Stimulated activated CD8-positive, alpha-beta memory T cell treated with anti-CD3 and anti-CD28 coated beads, Interleukin-7, amount 100 ng/mL, for 1 hour (primary cell): ENCODE measurements at places on chromosomes 11 and 22.

DNA sequence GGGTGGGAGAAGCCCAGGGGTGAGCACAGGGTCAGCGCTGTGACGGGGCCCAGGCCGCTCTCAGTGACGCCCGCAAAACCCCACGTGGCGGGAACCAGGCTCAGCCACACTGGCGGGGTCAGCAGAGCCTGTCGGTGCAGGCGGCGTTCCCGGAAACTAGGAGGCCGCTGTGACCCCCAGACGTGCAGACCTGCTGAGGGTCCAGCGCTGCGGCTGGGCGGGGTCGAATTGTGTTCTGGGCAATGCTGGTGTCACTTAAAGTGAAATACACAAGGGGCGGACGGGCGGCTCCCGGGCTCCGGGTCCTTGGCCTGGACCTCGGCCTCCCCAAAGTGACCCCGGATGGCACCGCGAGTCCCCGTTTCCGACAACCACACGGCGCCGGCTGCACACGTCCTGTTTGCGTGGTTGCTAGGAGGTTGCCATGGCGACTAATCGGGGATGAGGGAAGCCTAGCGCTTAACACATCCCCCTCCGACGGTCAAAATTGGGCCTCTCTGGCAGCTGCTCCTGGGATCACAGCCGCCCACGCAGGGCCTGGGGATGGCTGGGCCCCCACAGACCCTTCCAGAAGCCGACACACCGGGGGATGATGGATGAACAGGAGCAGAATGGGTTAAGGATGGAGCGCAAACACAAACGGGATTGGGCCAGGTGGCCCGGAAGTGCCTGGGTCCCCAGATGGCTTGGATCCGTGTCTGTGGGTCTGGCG is 81.7 kb upstream of the PRR5 start:
- peak; percentile 74 for DNase-seq

DNA sequence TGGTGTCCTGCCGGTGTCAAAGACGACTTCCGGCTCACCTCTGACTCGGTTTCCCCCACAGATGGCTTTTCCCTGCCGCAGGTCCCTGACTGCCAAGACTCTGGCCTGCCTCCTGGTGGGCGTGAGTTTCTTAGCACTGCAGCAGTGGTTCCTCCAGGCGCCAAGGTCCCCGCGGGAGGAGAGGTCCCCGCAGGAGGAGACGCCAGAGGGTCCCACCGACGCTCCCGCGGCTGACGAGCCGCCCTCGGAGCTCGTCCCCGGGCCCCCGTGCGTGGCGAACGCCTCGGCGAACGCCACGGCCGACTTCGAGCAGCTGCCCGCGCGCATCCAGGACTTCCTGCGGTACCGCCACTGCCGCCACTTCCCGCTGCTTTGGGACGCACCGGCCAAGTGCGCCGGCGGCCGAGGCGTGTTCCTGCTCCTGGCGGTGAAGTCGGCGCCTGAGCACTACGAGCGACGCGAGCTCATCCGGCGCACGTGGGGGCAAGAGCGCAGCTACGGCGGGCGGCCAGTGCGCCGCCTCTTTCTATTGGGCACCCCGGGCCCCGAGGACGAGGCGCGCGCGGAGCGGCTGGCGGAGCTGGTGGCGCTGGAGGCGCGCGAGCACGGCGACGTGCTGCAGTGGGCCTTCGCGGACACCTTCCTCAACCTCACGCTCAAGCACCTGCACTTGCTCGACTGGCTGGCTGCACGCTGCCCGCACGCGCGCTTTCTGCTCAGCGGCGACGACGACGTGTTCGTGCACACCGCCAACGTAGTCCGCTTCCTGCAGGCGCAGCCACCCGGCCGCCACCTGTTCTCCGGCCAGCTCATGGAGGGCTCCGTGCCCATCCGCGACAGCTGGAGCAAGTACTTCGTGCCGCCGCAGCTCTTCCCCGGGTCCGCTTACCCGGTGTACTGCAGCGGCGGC is 5.5 kb downstream of the B3GNT6 start:
- no peak for DNase-seq

- DNase-seq: no peak
Measured at GRCh38 chr11:116927163-116927974, 89.9 kb upstream of the APOA1 start.

DNA sequence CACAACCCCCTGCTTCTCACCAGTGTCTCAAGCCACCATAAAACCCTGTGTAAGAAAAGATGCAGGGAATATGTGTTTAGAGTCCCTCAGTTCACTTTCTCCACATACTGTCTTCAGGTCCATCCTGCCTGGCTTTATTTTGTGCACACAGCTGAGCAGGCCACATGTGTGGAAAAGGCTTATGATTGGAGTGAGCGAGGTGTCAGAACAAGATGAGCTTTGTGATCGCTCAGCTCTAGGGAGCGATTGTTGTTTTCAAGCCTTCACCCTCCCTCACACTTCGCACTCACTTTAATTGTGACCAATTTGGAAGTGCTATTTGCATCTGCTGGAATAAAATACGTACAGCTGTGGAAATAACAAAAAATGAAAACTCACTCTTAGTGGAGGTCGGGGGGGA is 931.1 kb upstream of the TENM4 start:
- DNase-seq: no peak

DNA sequence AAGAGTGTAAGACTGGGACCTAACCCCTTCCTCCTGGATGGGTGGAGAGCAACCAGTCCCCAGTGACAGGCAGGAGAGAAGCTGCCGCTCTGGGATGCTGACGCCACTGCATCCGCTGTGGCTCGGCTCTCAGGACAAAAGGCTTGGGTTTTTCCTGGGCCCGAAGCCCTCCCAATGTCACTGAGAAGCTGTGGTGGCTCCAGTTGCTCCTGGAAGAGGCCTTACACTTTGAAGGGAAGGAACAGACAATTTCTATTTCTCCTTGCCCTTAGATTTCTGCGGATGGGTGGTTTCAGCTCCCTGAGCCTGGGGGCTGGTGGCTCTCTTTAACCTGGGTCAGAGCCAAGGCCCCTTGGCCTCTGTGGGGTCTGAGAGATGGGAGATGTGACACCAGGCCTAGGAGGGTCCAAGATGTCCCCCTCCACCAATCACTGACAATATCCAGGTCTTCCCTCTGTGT is 21.4 kb downstream of the TPBGL start:
- no peak for DNase-seq

DNA sequence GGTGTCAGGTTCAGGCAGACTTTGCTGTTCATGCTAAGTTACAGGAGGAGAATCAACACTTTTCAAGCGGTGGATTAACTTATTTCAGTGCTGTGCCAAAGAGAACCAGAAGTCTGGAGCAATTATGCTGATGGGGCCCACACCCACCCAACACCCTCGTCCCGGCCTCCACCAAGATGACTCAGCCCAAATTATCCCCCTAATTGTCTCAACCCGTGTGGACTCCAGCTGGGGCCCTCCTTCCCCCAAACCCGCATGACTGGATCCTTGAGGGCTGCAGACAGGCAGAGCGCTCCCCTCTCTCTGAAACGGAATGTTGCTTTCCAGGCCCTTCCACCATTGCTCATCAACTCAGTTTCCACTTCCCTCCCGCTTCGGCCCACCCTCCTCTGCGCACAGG is 34.6 kb upstream of the MN1 start:
- DNase-seq: no peak

- DNase-seq: no peak
Measured at GRCh38 chr11:86644291-86644690, 28.1 kb downstream of the ME3 start.

GRCh38 chr11:3802011-3802790 is 4.8 kb upstream of the NUP98 start:
- DNase-seq: no peak

GRCh38 chr11:43360361-43361032 is 1.8 kb downstream of the TTC17 start:
- no peak for DNase-seq

GRCh38 chr11:69044111-69045013 is 4.4 kb upstream of the TPCN2 start:
- no peak for DNase-seq

GRCh38 chr11:77267962-77268361 is 33.5 kb downstream of the GDPD4 start:
- DNase-seq: no peak

DNA sequence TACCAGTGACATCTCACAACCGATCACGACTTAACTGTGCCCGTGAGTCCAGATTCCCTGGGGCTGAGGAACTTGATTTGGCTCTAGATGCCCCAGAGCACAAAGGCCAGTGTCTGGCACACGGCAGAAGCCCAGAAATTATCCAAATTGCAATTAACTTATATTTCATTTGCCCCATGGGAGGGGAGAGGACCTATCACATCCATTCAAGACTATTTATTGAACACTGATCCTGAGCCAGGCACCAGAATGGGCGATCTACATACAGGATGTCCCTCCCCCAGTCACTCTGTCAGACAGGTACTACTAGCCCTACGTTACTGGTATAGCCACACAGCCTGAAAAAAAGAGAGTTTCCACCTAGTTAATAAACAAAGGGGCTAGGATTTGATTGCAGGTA is 5.1 kb downstream of the DNAL4 start:
- no peak for DNase-seq

DNA sequence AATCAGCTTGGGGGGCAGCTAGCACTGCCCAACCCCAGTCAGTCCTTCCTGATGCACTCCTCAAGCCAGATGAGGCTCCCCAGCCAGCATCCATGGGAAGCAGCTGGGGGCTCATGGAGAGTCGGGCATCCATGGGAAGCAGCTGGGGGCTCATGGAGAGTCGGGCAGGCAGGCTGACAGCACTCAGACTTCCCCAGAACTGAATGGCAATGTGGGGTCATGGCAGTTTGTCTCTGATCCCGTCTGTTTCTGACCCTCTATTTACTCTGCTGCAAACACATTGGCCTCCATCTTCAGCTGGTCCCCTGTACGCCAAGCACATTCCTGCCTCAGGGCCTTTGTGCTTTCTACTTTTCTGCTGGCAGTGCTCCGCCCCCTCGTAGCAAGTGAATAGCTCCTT is 314.8 kb downstream of the NTM start:
- DNase-seq: no peak

DNA sequence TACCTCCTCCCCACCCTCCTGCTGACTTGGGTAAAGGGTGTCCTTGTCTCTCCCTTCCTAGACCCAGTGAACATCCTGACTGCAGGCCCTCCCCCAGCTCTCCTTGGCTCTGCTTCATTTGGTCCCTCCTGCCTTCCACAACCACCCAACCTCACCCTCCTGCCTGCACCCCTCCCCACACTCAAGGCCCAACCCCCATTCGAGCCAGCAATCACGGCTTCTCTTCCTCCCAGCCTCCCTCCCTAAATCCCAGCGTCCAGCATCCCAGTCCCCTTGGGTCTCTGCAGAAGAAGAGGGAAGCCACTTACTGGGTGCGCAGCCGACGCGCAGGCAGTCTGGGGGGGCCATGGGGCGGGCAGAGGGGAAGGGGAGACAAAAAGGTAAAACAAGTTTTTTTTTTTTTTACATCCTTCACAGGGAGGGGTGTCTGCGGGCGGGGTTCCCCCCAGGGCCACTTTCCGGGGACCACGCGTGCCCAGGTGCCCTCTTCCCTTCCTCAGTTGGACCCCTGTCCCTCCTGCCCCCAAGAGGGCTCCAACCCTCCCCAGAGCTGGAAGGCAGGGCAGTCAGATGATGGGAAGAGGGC is 62.5 kb downstream of the SLC22A12 start:
- no peak for DNase-seq

GRCh38 chr11:18526130-18526520 is 617 bp downstream of the TSG101 start:
- DNase-seq: no peak

DNA sequence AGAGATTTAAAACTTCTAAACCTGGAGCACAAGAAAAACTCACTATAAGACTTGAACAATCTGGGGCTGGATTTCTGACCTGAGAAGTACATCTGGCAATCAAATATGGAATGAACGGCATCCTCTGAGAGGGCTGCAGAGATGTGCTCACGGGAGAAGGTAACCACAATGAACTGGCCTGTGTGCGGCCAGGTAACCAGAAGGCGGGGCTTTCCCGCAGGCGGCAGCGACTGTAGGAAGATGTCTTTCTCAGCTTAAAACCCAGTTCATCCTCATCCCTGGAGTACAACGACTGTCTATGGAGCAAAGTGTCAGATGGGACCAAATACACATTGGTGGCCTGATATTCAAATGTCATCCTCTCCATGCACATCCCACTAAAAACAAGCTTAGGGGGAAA is 24.5 kb downstream of the MICAL3 start:
- DNase-seq: no peak

- DNase-seq: no peak
Measured at GRCh38 chr11:6799402-6799801, at the start of gene OR6A2. Gene OR6A2, minus strand, starts transcription at chr11:6799689. Its CDS starts 3,981 bp downstream, at chr11:6795708.

- DNase-seq: no peak
Measured at GRCh38 chr11:62546244-62546928, at the start of gene AHNAK. Gene AHNAK, minus strand, starts transcription at chr11:62546806. Its CDS starts 10,708 bp downstream, at chr11:62536098.

- DNase-seq: no peak
Measured at GRCh38 chr11:47212938-47213337, 1.8 kb upstream of the DDB2 start.

DNA sequence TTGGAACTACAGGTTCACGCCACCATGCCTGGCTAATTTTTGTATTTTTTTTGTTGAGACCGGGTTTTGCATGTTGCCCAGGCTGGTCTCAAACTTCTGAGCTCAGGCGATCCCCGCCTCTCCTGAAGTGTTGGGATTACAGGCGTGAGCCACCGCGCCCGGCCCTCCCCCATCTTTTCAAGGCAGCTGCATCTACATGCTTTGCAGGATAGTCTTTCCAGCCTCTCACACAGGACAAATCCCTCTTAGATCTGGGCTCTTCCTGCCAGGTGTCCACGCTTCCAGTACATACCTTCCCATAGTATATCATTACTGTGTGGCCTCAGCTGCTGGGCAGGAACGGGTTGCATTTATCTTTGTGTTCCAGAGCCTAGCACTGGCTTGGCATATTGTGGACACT is 49.7 kb downstream of the C11orf96 start:
- DNase-seq: no peak

DNA sequence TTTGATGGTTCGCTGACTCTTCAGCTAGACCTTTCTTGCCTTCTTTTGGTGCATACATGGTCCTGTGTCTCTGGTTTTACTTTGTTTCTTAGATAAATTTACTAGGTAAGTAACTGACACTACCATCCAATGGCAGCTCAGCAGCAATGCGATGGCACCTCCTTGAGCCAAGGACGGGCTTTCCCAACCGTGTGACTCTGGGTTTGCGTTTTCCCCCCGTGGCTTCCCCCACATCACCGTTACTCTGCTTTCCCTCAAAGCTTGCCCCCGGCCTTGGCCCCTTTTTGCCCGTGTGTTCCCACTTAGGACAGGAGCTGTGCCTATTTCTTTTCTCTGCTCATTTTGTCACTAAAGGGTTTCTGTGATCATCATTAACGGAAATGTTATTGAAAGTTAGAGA is 41.5 kb downstream of the TBC1D22A start:
- no peak for DNase-seq

DNA sequence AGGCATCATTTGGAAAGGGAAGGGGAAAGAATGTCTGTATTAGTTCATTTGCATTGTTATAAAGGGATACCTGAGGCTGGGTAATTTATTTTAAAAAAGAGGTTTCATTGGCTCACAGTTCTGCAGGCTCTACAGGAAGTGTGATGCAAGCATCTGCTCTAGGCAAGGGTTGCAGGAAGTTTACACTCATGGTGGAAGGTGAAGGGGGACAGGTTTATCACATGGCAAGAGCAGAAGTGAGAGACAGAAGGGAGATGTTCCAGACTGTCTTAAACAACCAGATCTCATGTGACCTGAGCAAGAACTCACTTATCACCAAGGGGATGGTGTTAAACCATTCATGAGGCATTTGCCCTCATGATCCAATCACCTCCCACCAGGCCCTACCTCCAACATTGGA is 90.6 kb downstream of the CCDC83 start:
- no peak for DNase-seq

- no peak for DNase-seq
Measured at GRCh38 chr11:66684635-66685034, 6.9 kb upstream of the RBM4B start.
